Mucosa of gallbladder (tissue), 1 donor: ENCODE measurements at places on chromosomes 7 and 10. TPM values are rescaled to one million over a fixed set of nuclear protein-coding genes. Genes with fewer than 3 reads are reported as not detected.

DNA sequence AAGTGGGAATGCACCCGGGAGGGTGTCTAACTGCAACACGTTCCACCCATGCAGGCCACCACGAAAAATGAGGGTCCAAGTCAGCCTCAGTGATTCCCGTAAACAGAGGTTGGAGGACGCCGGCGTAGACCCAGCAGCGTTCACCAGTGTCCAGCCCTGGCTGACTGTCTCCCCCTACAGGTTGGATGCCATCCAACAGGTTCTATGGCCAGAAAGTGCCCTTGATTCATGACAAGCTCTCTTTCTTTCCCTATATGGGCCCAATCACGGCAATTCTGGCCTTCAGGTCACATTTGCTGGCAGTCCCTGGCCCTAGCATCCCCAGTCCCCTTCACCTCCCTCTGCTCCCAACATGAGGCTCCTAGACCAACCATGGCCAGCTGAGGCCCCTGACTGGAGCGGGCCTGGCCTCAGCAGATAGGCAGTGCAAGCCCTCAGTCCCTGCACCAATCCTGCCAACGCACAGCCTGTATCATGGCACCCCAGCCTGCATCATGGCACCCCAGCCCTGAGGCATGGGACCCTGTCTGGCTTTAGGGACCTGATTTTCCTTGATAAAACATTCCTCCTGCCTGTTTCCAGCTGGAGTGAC lies 227.4 kb downstream of the GRID1 start:
- DNase-seq, result no peak

GRCh38 chr7:5484921-5485320 lies 61.3 kb upstream of the TNRC18 start:
- no peak for DNase-seq

DNA sequence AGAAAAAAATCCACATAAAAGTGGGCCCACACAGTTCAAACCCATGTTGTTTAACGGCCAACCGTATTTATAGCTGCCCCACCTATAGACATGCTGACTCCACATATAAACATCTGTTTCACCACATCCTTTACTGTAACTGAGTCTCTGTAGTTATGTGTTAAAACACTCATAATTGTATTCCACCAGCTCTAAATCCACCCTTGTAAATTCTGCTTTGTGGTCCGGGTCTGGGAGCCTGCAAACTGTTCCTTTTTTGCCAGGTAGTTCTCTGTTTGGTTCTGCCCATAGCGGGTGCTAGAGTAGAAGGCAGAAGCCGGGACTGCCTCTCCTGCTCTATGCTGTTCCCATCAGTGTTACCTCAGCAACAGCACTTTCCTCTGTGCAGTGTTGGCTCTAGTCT lies 20.2 kb upstream of the FHIP2A start:
- no peak for DNase-seq

AFAP1L2 gene
- total RNA-seq, result 6.3 TPM

- DNase-seq, result no peak
Observed at GRCh38 chr7:103592187-103592586, 146.2 kb upstream of the SLC26A5 start.
